Osteoblast (primary cell): ENCODE measurements at places on chromosomes 6 and 20.

DNA sequence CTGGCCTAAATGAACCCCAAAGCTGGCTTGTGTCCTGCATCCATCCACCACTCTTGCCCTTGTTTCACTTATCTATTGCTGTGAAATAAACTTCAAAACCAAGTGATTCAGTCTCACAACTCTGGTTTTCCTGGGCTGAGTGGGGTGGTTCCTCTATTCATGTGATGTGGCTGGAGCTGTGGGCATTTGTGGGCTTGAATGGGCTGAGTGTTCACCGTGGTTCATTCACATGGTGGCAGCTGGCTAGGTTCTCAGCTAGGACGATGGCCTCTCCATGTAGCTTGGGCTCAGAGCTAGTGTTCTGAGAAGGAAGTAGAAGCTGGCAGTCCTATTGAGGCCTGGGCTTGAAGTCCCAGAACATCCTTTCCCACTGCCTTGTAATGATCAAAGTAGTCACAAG is 30.4 kb downstream of the FKBP1A start:
- H3K27me3 ChIP-seq = no peaks in the 10 kb centered on the region
- H3K36me3 ChIP-seq = peaks cover 15% of the 10 kb centered on the region
- peaks cover 8% of the 10 kb centered on the region for H3K4me1 ChIP-seq
- no peak for DNase-seq
- H3K4me3 ChIP-seq = no peak overlapping the region
- peak overlapping the region; percentile 14 for H3K27ac ChIP-seq

GRCh38 chr6:71034563-71035345 is 77.9 kb upstream of the B3GAT2 start:
- no peak for DNase-seq
- H3K27me3 ChIP-seq = no peaks in the 10 kb centered on the region
- H3K27ac ChIP-seq = no peak overlapping the region
- no peaks in the 10 kb centered on the region for H3K36me3 ChIP-seq

DNA sequence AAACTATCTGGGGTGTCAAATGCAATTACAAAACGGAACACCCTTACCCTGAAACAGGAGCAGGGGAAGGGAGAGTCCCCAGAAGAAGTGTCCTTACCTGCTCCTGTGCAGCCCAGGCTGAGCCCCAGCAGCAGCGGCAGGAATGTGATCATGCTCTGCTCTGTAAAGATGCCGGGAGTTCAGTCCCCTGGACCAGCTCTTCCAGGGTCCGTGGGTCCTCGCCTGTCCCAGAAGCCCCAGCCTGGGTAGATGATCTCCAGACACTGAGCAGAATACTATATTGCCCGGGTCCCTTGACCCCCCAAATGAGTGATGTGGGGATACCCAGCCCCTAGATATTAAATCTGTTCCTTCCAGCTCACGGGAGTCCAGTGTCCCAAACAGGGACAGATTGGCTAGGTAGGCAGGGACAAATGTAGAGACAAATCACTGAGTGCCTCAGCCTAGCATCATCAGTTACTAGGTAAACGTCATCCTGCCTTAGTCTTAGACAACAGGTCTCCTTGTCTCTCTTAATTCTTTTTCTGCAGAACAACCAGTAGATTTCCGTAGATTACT is at the start of gene HLA-DMB:
HLA-DMB (minus strand) TSS at position 373 of the 558 bp plus-strand sequence; CDS start at position 152, 221 bp downstream.
- peak within 1 kb of the TSS; percentile 63 for H3K4me3 ChIP-seq
- no peaks in the 10 kb centered on the region for H3K4me1 ChIP-seq

GRCh38 chr20:50112512-50113419 is at the start of gene UBE2V1:
UBE2V1 (minus strand) TSS chr20:50113150; CDS start chr20:50113128, 22 bp downstream.
- H3K27ac ChIP-seq = peak within 1 kb of the TSS; percentile 90
- DNase-seq = peak; percentile 98
- H3K4me3 ChIP-seq = peak within 1 kb of the TSS; percentile 90

DNA sequence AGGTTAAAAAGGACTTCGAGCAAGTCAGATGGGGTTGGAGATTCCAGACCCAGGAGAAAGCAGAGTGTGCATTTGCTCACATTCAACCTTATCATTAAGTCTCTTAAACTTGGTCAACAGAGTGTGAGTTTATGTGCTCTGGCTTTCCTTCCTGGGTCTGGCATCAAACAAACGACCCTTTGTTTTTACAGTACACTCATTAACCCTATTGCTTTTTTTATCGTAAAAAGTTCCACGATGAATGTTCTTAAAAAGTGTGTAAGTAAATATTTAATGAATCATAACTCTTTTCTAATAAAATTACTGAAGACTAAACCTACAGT is 2.5 kb downstream of the FYN start:
- peak overlapping the region; percentile 86 for H3K4me3 ChIP-seq
- DNase-seq = no peak
- H3K27me3 ChIP-seq = no peaks in the 10 kb centered on the region
- H3K36me3 ChIP-seq = no peaks in the 10 kb centered on the region
- peak overlapping the region; percentile 82 for H3K27ac ChIP-seq
